Activated T-cell treated with anti-CD3 and anti-CD28 coated beads, Interleukin-2, amount 50 U/mL, for 1 hour (primary cell): ENCODE measurements at places on chromosomes 6 and 20.

- DNase-seq: no peak
Observed at GRCh38 chr6:26543953-26544352, 5.8 kb downstream of the HMGN4 start.

DNA sequence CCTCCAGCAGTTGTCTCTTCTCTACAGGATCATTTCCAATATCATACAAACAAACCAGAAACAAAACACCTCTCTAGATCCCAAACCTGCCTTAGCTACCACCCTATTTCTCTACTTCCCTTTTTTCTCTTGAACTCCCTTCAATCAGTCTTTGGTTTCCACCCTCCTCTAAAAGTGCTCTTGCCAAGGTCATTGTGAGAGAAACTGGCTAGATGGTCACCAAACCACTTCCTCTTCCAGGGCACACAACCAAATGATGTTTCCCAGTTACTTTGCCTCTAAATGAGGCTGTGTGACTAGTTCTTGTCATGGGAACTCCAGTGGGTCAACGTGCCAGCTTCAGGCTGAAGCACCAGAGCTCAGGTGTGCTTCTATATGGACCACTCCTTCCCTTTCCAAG, 85.8 kb upstream of the ARMC2 start:
- no peak for DNase-seq

DNA sequence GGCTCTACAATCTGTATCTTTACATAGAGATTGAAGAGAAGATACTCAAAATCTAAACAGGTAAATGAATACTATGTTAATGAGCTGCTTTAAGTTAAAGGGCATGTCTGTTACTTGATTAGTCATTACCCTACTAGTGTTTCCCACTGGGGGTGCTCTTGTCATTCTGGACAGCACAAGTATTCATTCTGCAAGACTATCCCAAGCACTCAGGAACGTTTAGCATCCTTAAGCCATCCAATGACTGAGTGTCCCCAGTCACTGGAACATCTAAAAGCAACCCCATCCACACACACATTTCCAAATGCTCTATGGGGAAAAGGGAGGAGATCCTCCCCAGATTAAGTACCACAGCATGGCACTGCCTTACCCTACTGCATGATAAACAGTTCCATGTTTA, 25.7 kb downstream of the EZR start:
- DNase-seq: no peak

DNA sequence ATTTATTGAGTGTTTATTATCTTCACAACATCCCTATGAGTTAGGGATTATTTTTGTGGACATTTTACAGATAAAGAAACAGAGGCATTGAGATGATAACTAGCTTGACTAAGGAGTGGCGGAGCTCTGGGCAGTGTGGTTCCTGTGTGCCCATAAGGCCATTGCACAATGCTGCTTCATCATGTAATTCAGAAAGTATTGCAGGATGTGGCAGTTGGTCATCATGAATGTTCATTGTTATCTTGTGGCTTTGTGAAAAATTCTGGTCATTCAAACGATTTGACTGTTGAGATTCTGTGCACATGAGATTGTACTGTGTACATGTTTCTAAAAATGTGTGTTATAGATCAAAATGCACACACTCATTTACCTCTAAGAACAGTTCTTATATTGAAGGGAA, 150.8 kb downstream of the ESR1 start:
- DNase-seq: no peak

DNA sequence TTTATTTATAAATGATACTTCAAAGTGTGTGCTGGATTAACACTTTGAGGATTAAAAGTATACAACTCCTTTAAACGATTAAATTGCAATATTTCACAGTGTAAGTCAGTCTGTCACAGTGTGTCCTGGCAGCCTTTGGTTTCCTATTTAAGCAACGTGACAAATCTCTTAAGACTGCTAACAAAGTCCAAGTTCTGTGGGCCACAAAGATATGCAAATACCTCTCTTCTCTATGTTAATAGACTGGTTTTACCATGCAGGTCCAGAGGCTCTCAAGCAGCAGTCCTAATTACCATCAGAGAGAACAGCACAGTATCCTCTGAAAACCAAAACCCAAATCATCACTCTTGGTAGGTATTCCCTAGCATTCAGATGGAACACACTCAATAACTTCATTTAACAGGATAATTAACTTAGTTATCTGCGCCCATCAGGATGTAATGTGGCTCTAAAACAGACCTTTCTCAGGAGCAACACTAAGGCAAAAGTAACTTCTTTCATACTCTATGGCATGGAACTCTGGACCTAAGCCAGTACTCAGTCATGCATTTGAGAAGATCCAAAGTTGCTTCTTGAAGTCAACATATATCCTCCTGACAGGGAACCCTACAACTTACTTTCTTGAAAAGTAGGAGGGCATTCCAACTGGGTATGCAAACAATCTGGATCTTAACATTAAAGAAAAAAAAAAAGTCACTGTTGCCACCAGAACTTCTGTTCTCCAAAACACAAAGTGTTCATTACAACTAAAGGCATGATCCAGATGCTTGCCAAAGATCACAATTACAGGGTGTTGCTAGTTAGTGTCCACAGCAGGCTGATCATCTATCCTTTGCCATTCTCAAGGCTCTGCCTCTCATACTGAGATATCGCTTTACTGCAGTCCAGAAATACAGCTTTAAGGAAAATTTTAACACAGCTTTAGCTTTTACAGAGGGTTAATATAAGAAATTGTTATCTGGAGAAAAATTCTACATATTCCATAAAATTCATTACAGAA, 53.2 kb downstream of the MAN1A1 start:
- no peak for DNase-seq
